ENCODE measurements at places on chromosomes 16 and 17. TPM values are rescaled to one million over a fixed set of nuclear protein-coding genes. Genes with fewer than 3 reads are reported as not detected.

DNA sequence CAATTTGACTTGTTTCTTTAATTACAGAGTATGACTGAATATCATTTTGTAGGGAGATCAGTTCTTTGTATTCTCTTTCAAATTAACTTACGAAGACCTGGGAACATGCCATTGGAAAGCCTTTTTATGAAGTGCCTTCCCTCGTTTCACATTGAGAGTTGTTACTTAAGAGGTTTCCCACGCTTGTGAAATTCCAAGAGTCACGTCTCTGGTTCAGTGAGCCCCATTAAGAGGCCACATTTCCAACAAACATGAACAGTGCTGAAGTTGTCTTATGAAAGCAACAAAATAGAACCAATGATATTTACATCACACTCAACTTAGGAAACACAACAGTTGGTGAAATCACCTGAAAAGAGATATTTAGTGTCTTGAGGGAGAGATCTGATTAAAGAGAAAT, 334.1 kb downstream of the TOX3 start:
- no peak for DNase-seq

- no peak for DNase-seq
These were observed 8.4 kb downstream of the HSDL1 start for GRCh38 chr16:84136331-84137125.

- no peak for DNase-seq
These were observed 130.6 kb downstream of the NLK start for GRCh38 chr17:28173031-28173561.

GRCh38 chr17:69574257-69575197, 160.0 kb downstream of the MAP2K6 start:
- DNase-seq: no peak

GRCh38 chr16:30439720-30440348, 5.8 kb downstream of the SEPHS2 start:
- no peak for DNase-seq

- peak; percentile 67 for DNase-seq
These were observed 21.6 kb downstream of the POLR3E start for GRCh38 chr16:22318690-22319358.

DNA sequence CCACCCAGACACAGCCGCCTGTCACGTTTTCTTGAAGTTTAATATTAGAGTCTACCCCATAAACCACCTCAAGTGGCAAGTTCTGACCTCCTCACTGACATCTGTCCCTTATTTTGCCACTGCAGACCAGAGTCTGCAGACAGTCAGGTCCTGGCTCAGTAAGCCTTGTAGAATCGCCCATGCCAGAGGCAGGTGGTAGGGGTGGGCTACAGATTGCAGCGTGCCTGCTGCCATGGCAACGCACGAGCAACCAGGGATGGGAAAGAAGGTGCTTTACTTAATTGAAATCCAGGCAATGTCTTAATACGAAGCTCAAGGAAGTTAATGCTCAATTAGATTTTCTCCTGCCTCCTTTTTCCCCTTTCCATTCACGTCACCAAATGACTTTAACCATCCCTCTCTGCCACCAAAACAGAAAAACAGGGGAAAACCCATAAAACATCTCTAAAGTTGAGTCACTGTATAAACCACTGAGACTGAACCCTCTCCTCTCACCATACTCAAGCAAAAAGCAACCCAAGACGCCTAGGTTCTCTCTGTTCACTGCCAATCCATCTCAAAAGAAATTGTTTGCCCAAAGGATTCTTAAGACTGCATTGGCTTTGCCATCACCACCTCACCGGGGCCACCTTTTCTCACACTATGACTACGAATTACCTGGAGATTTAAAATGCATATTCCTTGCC, 228.8 kb downstream of the SLC39A11 start:
- DNase-seq: no peak

DNA sequence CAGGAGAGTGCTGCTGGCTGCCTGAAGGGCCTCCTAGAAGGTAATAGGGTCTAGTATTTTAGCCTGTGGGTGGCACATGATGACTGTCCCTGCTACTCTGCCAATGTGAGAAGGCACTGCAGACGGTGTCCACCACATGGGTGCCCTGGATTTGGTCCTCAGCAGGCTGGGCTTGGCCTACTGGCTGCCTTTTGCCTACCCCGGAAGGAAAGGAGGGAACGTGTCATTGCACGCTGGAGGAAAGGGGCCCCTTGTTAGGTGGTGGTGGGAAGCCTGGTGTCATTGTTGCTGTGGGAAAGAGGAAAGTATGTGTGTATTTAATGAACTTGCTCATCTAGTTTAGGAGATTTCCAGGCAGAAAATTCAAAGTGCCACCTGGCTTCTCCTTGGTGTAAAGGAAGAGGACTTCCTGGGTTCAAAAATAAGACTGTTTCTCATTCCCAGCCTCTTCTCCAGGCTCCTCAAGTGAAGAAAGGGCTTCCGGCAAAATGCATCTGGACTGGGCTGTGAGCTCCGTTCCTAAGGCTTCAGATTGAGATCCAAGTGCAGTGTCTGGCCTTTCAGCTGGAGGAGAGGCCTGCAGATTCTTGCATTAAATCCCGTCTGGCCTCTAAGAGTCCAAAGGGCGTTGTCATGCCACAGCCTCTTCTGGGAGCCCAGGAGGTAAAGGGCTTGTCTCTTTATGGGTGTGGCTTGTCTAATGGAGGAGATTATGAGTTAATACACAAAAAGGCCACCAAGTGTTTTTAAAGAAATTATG, 55.1 kb downstream of the RPTOR start:
- DNase-seq: no peak

DNA sequence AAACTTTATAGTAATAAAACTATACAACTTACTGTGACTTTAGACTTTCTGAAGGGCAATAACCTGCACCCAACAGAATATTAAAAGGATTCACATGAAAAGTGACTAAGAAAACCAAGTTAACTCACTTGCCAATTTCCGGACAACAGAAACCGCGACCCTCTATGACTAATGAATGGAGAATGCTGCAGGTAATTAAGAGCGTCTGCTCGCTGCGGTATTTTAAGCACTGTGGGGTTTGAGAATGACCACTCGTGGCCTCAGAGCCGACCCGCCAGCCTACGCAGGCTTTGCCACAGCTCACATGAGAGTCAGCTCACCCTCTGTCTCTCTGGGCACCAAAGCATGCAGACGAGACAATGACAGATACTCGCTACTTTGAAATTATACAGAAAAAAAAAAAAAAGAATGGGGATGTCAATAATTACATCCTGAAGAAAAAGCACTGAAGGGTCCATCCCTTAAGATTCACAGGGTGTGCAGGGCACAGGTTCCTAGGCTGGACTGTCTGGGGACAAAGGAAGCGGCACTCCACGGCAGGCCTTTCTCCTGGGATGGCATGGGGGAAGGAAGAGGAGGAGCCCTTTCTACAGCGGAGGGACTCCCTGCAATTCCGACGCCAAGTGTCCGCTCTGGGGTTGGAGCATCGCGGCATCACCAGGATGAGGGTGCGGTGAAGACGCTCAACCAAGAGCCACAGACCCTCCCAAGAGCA, 35.0 kb downstream of the ZCCHC14 start:
- DNase-seq: no peak

DNA sequence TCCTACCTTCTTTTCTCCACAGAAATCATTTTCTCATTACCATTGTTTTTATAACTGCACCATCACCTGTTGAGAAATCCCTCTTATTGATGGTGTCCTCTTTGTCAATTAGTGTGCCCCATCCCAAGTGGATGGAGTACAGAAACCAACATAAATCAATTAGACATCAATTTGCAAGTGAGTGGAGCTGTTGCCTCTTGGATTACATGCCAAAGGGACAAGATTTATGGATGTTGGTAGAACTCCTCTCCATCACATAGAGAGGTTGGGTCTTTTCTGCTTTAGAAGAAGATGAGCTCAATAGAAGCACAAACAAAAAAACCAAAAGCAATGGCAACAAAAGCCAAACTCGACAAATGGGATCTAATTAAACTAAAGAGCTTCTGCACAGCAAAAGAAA, 973.5 kb downstream of the CDH11 start:
- DNase-seq: no peak

DNA sequence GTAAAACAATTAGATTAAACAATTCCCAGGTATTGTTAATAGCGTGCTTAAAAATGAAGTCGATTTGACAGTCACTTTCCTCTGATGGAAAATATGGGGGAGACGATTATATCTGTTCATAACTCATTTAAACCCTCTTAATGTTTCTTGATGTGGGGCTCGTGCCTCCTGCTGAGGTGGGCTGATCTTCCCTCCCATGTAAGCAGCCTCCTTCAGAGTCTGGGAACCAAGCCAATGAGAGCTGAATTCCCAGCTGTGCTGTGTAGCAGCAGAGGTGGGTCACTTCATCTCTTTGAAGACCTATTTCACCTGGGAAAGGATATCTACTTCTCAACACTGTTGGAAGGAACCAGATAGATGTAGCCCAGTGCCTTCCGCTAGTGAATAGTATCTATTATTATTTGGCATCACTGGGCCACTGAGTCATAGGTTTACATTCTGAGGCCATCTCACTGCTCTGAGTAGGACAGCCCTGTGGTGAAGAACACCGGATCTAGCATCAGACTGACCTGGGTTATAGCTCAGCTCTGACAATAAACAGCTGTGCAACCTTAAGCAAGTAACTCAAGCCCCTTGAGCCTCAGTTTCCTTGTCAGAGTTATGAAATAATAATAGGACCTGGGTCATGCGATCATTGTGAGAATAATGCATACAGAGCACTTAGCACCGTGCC, 85.3 kb upstream of the C16orf82 start:
- DNase-seq: no peak

DNA sequence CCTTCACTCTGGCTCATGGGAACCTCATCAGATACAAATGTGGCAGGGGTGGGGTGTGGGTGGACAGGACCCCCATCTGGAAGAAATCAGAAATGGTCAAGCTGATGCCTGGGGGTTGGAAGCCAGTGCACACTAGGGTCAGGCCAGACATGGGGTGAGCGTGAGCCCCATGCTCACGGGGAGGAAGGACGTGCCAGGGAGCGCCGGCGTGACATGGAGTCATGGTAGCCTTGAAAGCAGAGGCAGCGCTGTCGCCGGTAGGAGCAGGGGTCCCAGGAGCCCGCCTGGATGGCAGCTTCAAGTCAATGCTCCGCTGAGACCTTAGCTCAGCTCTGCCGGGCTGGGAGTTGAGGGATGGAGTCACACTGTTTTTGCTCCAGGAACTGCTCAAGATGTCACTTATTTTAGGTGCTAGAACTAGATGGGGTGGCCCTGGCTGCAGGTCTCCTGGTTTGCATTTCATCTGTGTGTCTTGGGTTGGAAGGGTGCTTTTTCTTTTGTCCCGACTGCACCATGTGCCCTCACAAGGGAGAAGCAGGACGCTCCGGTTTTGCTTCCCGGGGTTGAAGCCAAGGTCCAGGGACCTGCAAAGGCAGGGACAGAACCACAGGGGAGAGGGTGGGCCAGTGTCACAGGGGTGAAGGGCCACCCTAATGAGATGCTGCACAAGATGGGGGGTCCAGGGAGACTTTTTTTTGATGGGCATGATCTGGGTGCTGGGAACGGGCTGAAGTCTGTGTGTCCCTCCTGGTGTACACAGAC, 51.4 kb downstream of the USP22 start:
- DNase-seq: no peak

GRCh38 chr17:4674685-4674998, 29.3 kb downstream of the PELP1 start:
- DNase-seq: no peak

DNA sequence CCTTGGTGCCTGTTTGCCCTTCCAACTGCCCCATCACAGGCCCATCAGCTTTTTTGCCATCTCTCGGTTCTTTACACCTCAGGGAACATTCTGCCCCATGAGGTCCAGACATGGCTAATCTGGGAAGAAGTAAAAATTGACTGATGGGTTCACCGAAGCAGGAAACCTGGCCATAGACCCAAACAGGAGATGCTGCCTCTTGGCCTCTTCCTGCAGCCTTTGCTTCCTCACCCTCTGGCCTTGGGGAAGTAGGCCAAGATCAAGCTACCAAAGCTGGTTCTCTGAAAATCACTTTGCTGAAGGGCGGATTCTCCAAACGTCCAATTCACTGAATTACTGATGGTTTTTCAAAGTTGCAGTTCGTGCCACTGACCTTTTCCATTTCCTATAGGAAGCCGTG, 56.1 kb downstream of the ARSG start:
- no peak for DNase-seq

DNA sequence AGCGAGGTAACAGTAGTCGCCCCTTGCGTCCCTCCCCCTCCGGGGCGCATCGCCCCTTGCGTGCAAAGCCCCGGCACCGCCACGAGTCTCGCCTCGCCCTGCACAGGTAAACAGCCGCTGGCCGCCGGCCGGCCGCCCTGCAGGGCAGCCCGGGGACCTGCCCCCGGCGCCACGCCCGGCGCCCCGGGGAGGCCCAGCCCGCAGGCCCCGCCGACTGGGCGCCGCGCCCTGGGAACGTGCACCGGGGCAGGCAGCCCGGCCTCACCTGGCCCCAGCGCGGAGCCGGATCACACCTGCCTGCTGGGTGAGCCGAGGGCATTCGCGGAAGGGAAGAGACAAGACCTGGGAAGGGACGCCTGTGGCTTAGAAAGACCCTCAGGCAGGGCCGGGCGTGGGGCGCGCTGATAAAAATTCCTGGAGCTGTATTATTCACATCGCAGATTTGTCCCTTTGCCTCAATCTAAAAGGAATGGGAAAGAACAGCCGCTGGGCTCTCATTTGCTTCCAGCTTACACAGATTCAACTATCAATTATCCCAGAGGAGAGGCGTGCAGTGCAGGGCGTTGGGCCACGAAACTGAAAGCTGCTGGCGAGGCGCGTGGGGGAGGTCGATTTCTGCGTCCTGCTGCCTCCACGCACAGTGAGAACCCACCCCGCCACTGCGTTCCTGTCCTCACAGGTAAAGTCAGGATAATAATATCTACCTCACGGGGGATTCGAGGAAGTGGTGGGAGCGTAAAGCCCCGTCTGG, 451.9 kb downstream of the SLC39A11 start:
- no peak for DNase-seq

The RASL10B gene
- 0.22 TPM for total RNA-seq

The ZNF205 gene
- not detected for total RNA-seq

The TSNAXIP1 gene
- total RNA-seq: 0.61 TPM

The CACNG1 gene
- total RNA-seq: not detected

The HEATR9 gene
- 0.47 TPM for total RNA-seq

The FOXL1 gene
- not detected for total RNA-seq

The FAM83G gene
- 2.9 TPM for total RNA-seq
